Right kidney (tissue), 9 donors: ENCODE measurements at places on chromosomes 3 and 15.

DNA sequence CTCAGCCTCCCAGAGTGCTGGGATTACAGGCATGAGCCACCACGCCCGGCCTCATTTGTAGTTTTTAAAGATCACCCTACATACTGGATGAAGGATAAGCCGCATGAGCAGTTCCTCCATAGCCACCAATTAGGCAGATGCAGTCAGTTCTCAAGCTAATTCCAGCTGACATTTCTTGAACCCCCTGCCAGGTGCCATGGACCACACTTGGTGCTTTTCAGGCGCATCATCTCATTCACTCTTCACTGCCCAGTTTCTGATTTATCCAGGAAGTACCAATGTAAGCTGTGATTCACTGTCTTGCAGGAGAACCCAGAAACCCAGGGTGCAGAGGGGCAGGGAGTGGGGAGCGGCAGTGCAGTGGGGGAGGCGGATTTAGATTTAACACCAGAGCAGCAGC lies 56.5 kb upstream of the RASA2 start:
- DNase-seq, result no peak

GRCh38 chr3:18113417-18113816 lies 311.7 kb downstream of the SATB1 start:
- no peak for DNase-seq

GRCh38 chr15:47674586-47675232 lies 42.6 kb upstream of the SEMA6D start:
- no peak for DNase-seq

- no peak for DNase-seq
Measured at GRCh38 chr15:91491101-91491950, 362.2 kb upstream of the SLCO3A1 start.

DNA sequence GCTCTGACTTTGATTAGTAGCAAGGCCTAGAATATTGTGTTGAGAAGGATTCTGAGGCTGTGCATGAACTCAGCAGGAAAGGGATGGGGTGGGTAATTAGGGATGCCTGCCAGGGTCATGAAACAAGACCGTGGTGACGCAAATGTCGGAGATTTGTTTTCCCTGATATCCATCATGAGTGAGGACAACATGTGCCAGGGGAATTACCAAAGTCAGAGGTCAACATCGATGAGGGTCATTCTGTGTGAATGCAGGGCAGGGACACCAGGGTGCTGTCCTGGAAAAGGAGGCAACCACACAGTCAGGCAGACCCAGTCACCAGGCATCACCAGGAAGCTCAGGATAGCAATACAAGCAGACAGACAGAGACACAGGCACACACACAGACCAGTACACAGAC lies 52.2 kb downstream of the SLCO2A1 start:
- no peak for DNase-seq

GRCh38 chr3:47476330-47476626 lies 537 bp upstream of the SCAP start:
- no peak for DNase-seq

GRCh38 chr3:63582943-63583500 lies 69.5 kb upstream of the SNTN start:
- no peak for DNase-seq

- no peak for DNase-seq
Measured at GRCh38 chr3:40653001-40653400, 128.2 kb downstream of the ZNF621 start.

GRCh38 chr3:122957707-122958689 lies 69.6 kb downstream of the SEMA5B start:
- DNase-seq, result peak; percentile 48

- DNase-seq, result no peak
Measured at GRCh38 chr3:15512166-15512565, 9.3 kb downstream of the COLQ start.

DNA sequence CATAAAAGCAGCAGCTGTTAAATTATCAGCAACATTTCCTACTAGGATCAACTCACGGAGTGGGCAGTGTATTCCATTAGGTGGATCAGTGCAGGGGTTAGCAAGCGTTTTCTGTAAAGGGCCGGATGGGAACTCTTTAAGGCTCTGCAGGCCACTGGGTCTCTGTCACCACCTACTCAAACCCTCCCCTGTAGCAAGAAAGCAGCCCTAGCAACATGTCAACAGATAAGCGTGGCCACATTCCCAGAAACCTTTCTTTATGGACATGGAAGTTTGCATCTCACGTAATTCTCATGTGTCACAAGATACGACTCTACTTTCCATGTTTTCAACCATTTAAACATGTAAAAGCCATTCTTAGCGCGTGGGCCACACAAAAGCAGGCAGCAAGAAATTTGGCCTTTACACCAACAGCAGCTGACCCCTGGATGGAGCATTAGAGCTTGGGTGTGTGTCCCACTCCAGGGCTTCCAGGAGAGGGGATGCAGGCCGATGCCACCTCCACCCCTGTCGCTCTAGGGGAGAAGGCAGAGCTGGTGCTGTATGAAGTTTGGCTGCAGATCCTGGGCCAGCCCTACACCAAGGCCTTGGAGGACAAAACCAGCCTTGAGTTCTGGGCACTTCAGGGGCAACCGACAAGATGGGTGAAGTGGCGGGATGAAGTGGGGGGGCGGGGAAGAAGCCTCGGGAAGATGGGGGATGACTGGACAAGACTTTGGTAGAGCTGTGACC lies 48.2 kb upstream of the CSPG4 start:
- no peak for DNase-seq

DNA sequence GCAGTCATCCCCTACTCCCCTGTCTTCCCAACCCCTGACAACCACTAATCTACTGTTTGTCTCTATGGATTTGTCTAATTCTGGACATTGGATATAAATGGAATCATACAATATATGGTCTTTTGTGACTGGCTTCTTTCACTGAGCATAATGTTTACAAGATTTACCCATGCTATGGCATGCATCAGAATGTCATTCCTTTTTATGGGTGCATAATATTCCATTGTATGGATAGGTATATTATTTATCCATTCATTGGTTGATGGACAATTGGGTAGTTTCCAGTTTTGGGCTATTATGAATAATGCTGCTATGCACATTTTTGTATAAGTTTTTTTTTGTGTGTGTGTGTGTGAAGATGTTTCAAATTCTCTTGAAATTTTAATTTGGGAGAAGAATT lies 16.6 kb upstream of the TTBK2 start:
- no peak for DNase-seq

- DNase-seq, result no peak
Measured at GRCh38 chr3:73558727-73559075, 66.0 kb downstream of the PDZRN3 start.
